Activated effector memory CD4-positive, alpha-beta T cell treated with anti-CD3 and anti-CD28 coated beads, Interleukin-2, amount 50 U/mL, for 16 hours (primary cell): ENCODE measurements at places on chromosomes 7 and 10.

DNA sequence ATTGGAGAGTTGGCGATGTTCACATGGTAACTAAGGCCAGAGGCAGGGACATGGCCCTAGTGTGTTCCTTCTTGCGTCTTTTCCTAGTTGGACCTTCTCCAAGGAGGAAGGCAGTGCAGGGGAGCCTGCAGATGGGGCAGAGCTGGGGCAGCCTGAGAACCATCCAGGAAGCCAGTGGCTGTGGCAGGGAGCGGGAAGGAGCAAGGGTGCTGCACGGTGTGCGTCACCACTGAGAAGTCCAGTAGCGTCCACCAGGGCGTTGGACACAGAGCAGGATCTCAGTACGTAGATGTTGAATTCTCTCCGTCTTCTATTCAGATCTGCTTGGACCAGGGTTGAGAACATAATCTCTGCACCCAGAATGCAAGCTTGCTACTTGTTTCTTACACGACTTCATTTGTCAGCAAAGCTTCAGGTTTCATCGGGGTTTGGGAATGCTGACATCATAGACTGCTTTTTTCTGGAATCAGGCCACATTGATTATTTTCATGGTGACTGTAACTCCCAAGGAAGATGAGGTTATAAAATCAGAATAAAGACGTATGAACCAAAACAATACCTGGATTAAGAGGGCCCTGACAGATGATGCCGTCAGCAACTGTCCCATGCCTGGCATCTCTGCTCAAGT is 130.3 kb downstream of the HECW1 start:
- no peak for DNase-seq

DNA sequence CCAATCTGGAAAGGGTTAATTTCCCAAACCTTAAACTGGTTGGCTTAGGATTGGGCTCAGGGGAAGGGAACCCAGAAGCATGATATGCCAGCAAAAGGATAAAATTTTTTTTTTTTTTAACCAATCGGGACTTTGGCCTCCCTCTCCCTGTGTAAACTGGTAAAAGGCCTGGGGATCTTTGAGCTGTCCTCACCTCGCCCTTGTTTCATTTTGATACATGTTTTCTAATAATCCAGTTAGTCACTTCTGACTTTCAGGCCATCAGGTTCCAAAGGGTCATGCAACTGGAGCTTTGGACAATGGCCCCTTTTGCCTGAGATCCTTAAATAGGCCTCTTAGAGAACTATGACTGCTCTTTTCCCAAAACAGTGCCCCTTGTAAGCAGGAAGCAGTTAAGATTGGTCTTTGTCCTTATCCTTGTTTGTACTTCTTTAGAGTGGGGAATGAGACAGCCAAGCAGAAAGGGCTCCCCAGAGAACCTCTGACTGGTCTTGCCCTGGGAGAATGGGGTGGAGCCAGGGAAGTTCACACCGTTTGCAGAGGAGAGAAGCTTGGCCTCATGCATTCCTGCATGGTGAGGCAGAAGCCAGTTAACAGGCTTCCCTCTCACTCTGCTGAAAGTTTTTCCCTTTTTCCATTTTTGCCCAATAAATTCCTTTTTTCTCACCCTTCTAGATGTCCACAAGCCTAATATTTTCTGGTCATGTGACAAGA is 424.2 kb upstream of the CNTNAP2 start:
- no peak for DNase-seq

DNA sequence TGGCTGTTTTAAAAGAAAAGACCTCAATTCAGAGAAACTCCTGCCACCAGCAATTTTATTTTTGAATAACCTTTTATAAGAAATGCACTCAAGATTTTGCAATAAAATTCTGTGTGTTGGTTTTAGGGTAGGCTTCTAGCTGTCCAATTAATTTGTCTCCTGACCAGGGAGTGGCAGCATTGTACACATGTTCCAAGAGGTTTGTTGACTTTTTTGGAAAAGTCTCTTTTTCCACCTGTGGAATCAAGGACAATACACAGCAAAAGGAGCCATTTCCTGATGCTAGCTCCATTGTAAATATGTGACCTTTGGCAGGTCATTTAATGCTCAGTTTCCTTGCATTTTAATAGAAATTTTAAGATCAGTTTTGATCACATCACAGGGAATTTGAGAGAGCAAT is 1.8 kb downstream of the GIMAP5 start:
- no peak for DNase-seq

DNA sequence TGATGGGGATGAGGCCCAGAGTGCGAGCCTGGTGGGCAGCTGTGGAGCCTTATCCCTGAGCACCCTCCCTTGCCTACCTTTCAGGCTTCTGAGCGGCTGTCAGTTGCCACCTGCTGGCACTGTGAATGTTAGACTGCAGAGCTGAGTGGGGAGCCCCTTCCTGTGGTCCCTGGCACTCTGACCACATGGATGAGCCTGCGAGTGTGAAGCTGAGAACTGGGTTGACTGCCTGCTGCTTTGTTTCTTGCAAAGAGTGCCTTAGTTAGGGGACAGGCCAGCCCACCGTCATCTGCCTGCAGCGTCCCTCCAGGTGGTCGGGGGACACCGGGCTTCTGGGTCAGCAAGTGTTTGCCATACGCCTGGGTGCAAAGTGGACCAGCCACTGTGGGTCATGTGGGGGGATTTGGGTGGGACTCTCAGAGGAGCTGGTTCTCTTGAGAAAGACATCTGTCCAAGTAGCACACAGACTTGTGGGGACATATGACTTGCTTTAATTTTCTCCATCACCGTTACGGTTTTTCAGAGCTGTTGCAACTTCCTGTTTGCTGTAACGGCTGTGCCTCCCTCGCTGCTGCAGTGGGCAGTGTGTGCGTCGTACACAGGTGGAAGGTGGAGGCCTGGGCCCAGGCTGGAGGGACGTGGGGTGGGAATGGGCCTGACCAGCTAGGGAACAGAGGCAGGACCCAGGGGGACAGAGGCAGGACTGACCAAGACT is 13.7 kb downstream of the INPP5A start:
- peak; percentile 64 for DNase-seq

- no peak for DNase-seq
Observed at GRCh38 chr10:72334196-72334824, 20.4 kb downstream of the DNAJB12 start.

- DNase-seq: no peak
Observed at GRCh38 chr7:26334166-26334859, 42.7 kb downstream of the SNX10 start.

DNA sequence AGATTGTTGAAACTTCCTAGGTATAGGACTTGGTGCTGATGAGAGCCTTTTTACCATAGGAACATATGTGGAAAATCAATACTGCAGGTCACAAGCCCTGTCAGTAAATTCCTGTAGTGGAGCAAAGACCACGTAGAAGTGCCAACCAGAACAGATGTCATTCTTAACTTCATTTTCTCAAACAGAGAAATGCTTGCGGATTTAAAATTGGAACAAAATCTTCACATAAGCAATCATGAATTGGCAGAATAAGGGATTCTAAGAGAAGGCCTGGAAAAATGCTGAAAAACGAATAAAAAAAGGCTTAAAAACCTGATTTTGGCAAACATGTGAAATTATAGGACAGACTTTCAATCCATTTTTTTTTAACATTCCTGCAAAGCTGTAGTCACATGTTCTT is 80.8 kb upstream of the SMIM30 start:
- DNase-seq: no peak

- no peak for DNase-seq
Observed at GRCh38 chr7:74581916-74582440, 75.5 kb upstream of the GTF2I start.

DNA sequence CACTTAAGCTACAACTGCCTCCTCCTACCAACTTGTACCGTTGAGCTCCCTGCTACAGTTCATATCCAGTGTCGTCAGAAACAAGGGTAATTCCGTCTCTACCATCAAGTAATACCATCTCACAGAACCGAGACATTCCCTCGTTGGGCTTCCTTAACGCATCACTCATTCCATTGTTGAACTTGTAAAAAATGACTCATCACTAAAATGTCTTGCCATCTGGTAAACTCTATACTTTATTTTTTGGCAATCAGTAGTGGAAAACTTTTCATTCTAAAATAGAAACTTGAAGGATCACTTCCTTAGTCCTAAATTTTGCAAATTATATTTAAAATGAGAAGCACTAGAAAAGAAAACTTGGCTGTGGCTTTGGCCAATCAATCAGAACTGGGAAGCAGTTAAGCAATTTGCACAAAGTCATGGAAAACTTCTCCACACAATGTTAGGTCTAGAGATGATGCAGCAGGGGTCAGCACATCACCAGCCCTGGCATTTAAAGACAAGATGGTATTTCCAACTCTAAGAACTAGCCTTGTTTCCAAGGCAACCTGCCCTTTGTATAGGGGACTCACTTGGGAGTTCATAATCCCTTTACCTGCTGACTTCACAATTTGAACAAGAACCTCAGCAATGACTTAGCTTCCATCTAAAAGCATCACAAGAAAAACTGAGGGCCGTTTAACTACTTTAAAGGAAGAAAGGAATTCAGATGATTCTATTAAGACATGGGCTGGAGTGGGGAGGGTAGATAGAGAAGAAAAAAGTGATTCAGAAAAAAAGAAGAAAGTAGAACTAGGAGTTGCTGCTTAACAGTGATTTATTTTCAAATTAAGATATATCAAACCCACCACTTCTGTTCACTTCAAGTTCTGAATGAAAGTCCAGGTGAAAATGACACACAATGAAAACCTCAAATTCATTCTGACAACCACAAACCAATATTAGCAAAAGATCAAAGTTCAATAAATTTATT is 288.1 kb downstream of the PARD3 start:
- no peak for DNase-seq
